Lung microvascular endothelial cell (primary cell): ENCODE measurements at places on chromosomes 4 and X. TPM values are rescaled to one million over a fixed set of nuclear protein-coding genes. Genes with fewer than 3 reads are reported as not detected.

DNA sequence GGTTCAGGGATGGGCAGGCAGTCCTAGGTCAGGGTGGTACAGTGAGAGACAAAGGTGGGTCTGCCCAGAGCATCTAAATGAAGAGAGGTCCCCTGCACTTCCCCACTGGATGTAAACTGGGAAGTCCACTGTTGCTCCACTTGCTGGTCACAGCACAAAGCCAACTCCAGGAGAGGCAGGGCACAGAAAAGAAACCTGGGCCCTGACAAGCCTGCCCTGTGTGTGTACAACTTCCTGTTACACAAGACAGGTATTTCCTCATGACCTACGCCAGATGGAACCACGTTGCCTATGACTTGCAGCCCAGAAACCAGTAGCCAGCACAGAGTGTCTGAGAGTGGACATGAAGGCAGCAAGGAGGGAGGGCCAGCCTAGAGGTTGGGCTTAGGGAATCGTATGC lies 161.8 kb downstream of the SH3KBP1 start:
- peak; percentile 37 for DNase-seq

DNA sequence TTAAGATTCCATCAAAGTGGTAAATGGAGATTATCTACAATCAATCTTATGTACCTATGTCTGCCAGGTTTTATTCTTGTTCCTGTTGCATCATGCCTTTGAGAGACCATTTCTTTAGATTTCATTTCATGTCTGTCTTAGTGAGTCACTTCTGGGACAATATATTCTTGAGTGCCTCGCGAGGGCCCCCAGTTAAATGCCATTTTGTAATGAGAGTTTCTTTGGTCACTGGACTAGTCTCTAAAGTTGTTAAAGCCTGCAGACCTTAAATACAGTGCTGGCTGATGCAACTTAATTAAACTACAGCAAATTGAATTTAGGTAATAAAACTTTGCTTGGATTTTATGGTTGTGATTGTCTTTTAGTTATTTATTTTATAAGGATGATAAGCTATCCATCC lies 87.2 kb upstream of the PITX2 start:
- DNase-seq, result no peak

DNA sequence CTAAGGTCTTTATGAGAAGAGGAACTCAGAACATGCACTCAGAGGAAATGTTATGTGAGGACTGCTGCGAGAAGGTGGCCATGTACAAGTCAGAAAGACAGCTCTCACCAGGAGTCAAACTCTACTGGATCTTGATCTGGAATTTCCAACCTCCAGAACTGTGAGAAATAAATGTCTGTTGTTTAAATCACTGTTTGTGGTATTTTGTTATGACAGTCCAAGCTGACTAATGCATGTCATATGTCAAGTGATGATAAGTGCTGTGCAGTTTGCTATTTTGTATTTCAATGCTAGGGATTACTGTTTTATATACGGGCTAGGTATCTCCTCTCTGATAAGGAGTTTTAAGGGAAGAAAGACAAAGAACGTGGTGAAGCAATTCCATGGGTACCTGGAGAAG lies 162.3 kb downstream of the CPEB2 start:
- no peak for DNase-seq

DNA sequence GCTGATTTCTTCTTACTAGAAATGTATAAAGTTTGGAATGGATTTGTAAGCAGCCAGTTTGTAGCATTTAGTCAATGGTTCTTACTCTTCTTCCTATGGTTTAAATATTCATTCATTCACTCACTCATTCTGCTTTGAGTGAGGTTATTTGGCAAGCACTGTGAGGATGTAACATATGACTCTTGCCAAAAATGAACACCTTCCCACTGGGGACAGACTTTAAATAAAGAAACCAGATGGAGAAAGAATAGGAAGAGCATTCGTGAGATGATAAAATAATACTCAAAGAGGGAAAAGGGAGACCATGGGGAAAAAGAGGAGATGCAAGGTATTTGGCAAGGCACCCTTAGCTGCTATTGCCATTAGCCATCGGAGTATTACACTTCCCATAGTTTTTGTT lies 586.1 kb downstream of the ADGRL3 start:
- no peak for DNase-seq

DNA sequence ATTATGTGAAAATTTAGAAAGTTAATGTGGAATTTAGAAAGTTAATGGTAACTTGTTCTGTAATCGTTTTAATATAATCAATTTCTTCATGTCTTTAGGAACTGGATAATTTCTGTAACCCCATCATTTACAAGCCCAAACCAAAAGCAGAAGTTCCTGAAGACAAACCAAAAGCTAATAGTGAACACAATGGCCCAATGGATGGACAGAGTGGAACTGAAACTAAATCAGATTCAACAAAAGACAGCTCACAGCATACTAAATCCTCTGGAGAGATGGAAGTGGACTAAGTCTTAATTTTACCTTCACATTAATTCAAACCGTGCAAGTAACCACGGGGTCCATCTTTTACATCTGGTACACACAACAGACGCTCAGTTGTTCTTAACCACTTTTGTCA lies 48.1 kb upstream of the PLK4 start:
- no peak for DNase-seq

GRCh38 chrX:15382813-15383212 lies 1.4 kb downstream of the VEGFD start:
- peak; percentile 32 for DNase-seq

- peak; percentile 65 for DNase-seq
Observed at GRCh38 chr4:163048447-163048846, 118.2 kb downstream of the NAF1 start.

DNA sequence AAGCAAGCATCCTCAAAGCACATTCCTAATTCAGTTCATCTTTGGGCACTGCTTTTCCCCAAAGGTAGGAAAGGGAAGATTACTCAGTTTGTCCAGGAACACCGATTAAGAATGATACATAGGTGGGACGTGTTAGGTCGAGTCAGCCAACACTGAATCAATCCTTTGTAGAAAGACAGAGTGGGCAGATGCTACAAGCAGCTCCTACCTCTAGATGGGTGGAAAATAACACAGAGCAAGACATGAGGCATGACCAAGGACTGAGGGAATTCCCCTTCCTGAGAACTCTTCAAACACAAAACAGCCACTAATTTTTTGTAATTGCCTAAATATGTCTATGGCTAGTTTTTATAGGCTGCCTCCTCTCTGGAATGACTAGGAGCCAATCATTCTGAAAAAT lies 331.7 kb downstream of the HNRNPD start:
- DNase-seq, result no peak

The CLNK gene
- total RNA-seq, result not detected in 2 replicates

The MSX1 gene
- total RNA-seq, result 0.40 and 2.0 TPM in 2 replicates

The CXorf49 gene
- total RNA-seq, result not detected in 2 replicates

The IL15 gene
- 0.87 and 1.2 TPM in 2 replicates for total RNA-seq

The PAGE1 gene
- not detected in 2 replicates for total RNA-seq
